Fibroblast of skin of right quadriceps (primary cell): ENCODE measurements at places on chromosomes 1 and 21.

DNA sequence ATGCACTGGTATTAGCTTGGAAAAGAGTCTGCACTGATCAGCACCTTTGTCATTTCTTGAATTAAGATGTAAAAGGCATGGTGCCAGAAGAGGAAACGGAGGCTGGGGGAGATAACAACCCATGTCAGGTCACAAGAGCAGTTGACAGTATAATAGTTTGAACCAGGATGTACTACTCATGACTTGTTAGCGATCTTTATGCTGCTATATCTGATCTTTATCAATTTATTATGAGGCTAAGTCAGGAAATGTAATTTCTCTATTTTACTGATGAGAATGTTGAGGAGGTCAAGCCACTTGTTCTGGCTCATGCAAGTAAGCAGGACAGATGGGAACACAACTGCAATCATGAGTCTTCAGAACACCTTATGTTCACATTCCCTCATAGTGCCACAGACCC lies 41.4 kb downstream of the RGS5 start:
- DNase-seq, result no peak

GRCh38 chr1:110594456-110595352 lies 11.5 kb downstream of the KCNA2 start:
- no peak for DNase-seq

DNA sequence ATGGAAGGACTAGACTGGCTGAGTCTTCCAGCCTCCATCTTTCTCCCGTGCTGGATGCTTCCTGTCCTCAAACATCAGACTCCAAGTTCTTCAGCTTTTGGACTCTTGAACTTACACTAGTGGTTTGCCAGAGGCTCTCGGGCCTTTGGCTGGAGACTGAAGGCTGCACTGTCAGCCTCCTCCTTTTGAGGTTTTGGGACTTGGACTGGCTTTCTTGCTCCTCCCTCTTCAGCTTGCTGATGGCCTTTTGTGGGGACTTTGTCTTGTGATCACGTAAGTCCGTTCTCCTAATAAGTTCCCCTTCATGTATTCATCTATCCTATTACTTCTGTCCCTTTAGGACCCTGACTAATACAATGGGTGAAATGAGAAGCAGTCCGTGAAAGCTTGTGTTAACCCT lies 196.4 kb downstream of the KAZN start:
- DNase-seq, result no peak

- DNase-seq, result peak; percentile 59
Measured at GRCh38 chr1:244730153-244730933, 77.4 kb downstream of the DESI2 start.

DNA sequence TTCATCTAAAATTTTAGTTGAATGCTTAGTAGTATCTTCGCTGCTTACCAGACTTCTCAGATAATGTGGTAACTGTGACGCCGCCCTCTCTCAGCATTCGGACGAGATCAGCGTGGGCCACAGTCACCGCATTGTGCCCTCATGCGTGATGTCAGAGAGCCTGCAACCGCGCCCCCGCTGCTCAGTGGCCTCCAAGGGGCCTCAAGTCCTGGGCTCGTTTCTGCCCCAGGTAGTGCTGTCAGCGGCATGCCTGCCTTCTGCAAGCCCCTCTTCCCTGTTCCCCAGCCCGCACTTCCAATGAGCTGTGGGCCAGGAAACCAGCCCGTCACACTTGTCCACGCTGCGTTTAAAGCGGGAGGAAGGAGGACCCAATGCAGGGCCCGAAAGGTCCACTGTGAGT lies 61.6 kb upstream of the TRAPPC10 start:
- no peak for DNase-seq

- DNase-seq, result peak; percentile 90
Measured at GRCh38 chr1:154955718-154956543, at the start of gene PBXIP1. TSS of gene PBXIP1 (minus strand) at chr1:154956099. CDS start at chr1:154953721, 2,378 bp downstream.

GRCh38 chr1:178664278-178664677 lies 60.8 kb upstream of the RALGPS2 start:
- no peak for DNase-seq

GRCh38 chr1:14215151-14215550 lies 383.3 kb upstream of the KAZN start:
- DNase-seq, result peak; percentile 52

- peak; percentile 70 for DNase-seq
Measured at GRCh38 chr21:24259241-24259640, 1348.0 kb downstream of the MRPL39 start.

GRCh38 chr1:63922848-63923247 lies 149.0 kb downstream of the ROR1 start:
- no peak for DNase-seq

DNA sequence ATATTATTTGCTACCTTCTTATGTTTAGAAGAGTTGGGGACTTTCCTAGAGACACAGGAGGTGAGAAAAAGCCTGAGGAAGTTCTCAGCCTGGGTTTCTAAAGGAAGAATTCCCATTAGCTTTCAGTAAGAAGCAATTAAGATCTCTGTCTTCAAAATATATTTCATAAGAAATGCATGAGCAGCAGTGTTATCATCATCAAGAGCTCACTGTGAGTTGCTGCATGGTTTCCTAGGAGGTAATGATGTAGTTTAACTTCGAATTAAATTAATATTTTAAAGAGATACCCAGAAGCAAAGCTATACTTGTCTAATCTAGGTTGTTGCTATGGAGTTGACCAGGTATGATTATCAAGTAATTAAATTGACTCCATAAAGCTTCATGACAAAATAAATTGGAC lies 5.7 kb upstream of the POGZ start:
- DNase-seq, result no peak

DNA sequence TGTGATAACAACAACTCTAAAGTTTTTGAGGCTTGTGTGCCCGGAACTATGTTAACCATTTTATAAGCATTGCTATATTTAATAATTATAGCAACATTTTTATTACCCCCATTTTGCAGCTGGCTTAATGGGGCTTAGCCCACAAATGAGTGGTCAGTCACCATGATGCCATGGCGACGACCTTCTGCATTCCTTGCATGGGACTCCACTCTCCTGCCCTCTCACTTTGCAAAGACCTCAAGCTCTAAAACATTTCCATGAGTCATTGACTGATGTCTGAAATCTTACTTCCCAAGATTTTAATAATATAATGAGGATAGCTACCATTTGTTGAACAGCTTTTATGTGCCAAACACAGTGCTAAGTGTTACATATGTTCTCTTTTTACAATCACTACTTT lies 15.4 kb downstream of the NGF start:
- DNase-seq, result no peak

DNA sequence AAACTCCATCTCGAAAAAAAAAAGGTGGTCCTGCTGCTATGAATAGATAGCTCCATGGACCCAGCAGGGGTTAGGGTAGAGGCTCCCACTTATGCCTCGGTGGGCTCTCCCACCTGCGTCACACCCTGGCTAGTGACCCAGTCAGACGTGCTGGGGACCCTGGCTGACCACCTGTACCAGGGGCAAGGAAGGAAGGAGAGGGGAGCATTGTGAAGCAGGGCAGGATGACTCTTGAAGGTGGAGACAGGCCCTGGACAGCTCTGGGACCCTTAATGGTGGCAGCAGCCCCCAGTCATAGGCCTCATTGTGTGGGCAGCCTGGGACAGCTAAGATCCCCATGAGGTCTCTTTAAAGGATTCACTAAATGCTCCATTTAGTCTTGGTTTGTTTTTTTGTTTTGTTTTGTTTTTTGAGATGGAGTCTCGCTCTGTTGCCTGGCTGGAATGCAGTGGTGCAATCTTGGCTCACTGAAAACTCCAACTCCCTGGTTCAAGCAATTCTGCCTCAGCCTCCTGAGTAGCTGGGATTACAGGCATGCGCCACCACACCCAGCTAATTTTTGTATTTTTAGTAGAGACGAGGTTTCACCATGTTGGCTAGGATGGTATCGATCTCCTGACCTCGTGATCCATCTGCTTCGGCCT lies 10.4 kb upstream of the SNAPIN start:
- no peak for DNase-seq

GRCh38 chr1:155277902-155278688 lies 832 bp downstream of the HCN3 start:
- DNase-seq, result peak; percentile 28

GRCh38 chr1:161726473-161727255 lies 5.3 kb downstream of the FCRLB start:
- DNase-seq, result peak; percentile 87

DNA sequence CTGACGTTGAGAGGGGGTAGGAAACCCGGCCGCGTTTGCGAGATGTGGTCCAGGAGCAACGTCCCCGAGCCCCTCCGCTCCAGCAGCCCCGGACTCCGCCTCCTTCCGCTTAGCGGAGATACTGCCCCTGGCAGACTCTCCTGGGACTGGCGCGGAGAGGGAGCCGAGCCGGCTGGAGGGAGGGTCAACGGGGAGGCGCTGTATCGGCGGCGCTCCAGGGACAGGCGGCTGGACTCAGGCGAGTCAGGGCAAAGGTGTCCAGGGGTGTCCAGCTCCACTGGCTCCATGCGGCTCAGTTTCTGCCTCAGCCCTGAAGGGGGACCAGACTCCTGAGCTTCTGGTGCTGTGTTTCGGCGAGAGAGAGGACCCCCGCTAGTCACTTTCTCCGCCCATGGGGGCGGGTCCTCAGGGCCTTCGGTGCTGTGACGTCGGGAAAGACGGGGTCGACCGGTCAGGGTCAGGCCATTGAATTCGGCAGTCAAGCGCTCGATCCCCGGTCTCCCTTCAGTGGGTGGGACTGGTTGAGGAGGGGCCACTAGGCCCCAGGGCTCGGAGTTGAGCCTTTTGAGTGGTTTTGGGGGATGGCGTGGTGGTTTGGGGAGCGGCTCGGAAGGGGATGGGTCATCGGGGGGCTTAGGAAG lies 2.8 kb upstream of the LIX1L start:
- DNase-seq, result peak; percentile 52

- no peak for DNase-seq
Measured at GRCh38 chr1:53521924-53522552, 62.8 kb downstream of the DMRTB1 start.

DNA sequence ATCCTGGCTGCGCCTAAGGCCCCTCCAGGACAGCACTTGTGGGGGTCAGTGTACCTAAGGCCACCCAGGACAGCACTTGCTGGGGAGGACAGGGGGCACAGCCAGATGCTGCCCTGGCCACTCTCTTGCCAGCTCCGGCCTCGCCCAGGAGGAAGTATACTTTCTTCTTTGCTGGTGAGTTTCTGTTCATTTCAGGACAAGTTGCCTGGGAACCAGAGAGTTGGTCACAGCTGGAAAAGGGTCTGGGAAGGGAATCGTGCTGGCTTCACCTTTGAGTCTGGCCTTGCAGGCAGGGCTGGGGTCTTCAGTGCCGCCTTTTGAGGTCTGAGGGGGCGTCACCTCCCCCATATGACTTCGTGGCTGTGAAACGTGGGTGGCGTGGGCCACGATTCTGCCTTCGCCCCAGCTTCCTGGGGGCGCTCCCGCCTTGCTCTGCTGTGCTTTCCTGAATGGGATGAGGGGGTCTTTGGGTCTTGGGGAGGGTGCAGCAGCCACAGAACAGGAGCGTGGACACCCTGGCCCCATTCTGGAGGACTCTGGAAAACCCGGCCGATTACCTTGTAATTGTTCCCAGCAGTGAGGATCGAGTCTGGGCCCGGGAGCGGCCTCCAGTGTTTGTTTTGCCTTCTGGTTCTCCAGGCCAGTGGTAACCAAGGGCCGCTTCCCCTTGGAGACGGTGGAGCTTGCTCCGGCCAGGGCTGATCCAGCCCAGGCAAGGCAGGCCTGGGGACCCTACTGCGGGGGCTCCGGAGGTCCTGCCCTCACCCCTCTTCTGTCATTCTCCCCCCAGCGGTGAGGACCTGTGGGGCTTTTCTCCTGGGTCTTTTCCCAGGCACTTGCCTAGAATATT lies 45.9 kb downstream of the SPSB1 start:
- no peak for DNase-seq

- peak; percentile 13 for DNase-seq
Measured at GRCh38 chr1:19096036-19096833, 113.8 kb downstream of the UBR4 start.

DNA sequence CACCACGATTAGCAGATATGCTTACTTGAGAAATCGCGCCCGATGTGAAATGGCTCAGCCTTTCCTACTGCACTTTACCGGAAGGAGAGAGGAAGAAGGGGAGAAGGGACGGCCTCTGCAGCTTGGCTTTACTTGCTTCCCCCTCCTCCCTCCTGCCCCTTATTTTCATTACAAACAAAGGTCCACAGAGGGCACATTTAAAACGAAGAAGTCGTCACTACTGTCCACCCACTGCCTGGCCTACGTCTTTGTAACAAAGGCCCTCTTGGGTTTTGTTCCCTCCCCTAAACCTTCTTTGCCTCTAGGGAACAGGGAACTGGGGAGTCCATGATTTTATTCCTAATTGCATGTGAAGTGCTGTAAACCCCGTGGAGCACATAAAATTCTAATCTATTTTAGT lies 308.5 kb downstream of the LMX1A start:
- DNase-seq, result no peak

DNA sequence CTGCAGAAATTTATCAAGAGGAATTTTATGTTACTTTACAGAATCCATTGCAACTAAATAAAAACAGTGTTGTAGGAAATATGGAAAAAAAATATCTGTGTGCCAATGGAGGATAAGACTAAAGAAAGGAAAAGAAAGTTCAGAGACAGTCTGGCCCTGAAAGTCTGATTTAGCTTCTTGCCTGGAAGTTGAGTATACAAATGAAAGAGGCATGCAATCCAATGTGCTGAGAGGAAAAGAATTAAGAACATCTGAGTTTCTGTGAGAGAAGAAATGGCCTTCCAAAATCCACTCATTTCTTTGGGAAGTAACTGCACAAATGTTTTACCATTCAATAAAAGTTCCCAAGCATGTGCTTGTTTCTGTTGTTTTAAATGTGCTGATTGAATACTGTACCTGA lies 65.1 kb downstream of the LHX9 start:
- DNase-seq, result peak; percentile 11

GRCh38 chr1:50955116-50955515 lies 5.0 kb downstream of the FAF1 start:
- no peak for DNase-seq

- no peak for DNase-seq
Measured at GRCh38 chr1:34053660-34054059, 111.4 kb downstream of the CSMD2 start.

- no peak for DNase-seq
Measured at GRCh38 chr1:187013582-187014200, 184.9 kb downstream of the PLA2G4A start.

DNA sequence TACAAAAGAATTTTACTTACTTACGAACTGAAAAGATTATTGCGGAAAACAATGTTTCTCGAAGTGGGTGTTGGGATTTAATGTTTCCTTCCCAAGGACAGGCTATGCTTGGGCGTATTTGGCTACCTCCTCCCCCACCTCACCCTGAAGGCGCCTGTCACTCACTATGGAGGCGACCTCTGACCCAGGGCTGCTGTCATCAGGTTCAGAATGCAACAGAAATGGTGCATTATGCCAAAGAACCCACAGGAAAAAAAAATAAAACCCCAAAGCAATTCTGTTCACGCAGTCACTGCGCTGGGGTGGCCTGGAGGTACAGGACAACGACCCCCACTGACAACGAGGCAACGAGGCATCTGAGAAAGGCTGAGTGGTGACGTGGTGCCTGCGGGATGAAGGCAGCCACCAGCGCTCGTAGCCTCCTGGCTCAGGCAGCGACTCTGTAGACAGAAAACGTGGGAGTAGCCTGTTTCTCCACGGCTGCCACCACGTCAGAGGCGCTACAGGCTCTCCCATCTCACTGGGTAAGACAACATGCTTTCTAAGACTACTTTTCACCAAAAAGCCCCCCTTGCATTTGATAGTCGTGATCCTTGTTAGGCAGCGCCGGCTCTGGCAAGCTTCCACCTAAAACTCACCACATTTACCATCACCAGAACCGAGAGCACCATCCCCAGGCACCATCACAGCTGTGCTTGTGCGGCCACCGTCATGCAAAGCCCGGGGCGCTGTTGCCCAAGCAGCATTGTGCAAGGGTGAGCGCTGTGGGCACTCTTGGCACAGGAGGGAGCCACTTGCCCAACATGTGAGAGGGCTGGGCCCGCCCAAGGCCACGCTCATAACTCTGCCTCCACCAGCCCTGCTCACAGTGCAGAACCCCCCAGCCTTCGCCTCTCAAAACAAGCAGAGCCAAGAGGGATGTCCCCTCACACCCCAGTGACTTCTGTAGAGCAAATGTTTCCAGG lies 14.3 kb downstream of the NADK start:
- DNase-seq, result no peak
